ENCODE measurements at places on chromosomes 12 and 14.

- DNase-seq: no peak
Observed at GRCh38 chr14:93008381-93008780, 85.4 kb downstream of the CHGA start.

DNA sequence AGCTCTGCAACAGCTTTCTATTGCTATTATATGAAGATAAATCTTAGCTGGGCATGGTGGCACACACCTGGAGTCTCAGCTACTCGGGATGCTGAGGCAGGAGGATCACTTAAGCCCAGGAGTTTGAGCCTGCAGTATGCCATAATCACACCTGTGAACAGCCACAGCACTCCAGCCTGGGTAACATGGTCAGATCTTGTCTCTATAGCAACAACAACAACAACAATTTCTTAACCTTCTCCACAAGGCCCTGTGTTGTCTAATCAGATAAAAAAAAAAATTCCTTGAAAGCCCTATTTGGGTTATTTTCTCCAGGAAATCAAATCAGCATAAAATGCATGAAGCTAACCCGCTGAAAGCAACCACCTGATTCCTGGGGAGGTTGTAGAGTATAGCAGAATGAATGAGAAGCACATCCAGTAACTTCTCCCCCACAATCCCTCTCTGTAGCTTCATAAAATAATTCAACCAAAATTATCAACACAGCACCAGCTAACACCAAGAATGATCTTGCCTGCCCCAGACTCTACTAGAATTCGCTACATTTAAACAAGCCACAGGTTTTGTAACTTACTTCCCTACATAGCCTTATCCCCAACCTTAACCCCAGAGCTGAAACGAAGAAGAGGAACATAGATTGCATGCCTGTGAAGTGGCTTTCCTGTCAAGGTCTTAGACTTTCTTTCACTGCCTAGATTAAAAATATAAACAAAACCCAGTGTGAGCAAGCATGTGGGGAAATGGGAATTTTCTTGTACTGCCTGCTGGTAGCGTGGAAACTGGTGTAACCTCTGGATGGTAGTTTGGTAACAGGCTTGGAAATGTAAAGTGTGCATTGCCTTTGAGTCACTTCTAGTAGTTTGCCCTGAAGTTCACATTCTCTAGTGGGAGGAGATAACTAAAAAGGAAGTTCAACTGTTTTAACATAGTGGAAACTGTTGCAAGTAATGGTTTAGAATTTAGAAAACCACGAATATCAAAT lies 6.0 kb upstream of the STK38L start:
- no peak for DNase-seq

- no peak for DNase-seq
Observed at GRCh38 chr12:122096014-122096413, 17.5 kb downstream of the MLXIP start.

- no peak for DNase-seq
Observed at GRCh38 chr12:83067981-83068380, 381.3 kb downstream of the TMTC2 start.

GRCh38 chr14:105046891-105047282 lies 18.3 kb downstream of the GPR132 start:
- DNase-seq: no peak

- DNase-seq: no peak
Observed at GRCh38 chr14:68619790-68620574, 172.9 kb downstream of the ZFP36L1 start.

DNA sequence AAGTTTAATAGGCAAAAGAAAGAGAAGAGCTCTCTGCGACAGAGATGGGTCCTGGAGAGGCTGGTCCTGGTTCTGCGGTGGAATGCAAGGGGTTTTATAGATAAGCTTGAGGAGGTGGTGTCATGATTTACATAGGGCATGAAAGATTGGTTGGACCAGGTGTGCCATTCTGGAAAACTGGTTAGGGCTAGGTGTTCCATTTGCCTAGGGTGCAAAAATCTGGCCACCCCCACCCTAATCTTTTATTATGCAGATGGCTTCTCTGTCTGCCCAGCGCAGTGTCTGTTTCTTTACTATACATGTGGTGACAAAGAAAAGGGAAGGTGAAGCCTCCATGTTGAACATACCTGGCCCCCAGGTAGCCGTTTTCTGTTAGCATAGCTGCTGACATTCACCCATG lies 65.4 kb downstream of the ERC1 start:
- no peak for DNase-seq

- no peak for DNase-seq
Observed at GRCh38 chr14:103549361-103550311, 12.8 kb downstream of the BAG5 start.

GRCh38 chr14:92847278-92847677 lies 53.2 kb downstream of the GOLGA5 start:
- DNase-seq: no peak

GRCh38 chr14:81222691-81223090 lies 1.9 kb upstream of the GTF2A1 start:
- DNase-seq: no peak

DNA sequence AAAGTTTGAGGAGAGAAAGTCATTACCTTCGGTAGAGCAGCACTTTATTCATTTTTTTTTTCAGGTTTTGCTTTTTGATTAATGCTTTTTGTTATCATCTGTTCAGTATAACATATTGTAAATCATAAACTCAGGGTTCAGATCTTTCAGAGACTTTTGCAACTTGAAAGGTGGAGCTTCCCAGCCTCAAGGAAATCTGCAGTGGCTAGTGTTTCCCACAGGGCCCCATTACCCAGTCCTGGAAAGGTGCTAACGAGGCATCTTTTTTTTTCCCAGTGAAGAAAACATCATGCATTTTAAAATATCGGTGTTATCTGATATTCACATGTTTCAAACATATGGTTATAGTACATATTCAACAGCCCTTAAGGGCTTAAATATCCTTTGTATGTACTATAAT lies 74.0 kb downstream of the HMGA2 start:
- DNase-seq: no peak

DNA sequence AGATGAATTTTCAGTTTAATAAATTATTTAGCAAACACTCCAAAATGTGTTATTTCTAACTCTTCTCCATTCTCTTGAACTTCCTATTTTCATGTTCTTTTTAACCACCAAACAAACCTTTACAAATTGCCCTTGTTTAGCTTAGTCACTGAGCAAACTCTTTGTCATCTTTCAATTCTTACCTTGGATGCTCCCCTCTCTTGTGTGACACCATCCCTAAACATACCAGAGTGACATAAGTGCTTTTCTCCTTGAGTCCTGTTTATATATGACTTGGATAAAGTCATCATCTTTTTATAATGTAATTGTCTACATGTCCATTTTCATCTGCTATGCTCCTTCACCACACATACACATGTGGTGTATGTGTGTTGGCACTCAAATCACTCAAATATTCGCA lies 3.4 kb upstream of the TMEM19 start:
- DNase-seq: no peak

GRCh38 chr12:15545334-15545733 lies 223.0 kb downstream of the PTPRO start:
- no peak for DNase-seq

GRCh38 chr14:104393199-104393897 lies 186.2 kb upstream of the C14orf180 start:
- DNase-seq: no peak

GRCh38 chr14:54627219-54627539 lies 60.3 kb downstream of the SAMD4A start:
- DNase-seq: no peak

DNA sequence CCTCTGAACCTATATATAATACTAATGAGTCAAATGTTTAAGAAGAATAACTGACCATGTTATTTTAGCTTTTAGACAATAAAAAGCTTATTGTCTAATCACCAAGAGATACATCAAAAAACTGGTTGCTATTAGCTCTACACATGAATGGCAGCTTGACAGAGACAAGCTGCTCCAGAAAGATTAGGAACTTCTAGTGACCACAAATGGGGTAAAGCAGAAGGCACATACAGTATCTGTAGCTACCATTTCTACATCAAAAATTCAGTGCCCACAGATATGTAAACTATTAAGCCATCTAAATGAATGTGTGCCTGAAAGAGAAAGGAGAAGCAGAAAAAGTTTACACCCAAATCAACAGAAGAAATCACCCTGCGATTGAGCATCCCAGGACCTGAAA lies 2.4 kb downstream of the AREL1 start:
- DNase-seq: no peak

DNA sequence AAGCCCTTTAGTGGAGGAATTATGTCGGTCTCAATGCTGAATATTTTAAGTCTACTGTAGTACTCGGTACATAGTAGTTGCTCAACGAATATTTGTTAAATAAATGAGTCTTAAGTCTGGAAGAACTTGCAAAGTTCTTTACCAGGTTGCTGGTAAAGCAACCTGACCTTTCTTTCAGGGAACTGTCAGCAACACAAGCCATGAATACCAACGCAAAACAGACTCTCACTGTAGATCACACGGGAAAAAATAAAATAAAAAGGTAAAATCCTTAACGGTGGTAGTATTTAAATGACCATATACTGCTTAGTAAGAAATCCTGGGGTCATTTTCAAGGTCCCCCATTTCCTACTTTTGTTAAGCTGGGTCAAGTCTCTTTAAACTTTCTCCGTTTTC lies 447 bp upstream of the NUBPL start:
- DNase-seq: no peak

Measured in prostate gland (tissue), 2 donors.